ENCODE measurements at places on chromosomes 11 and 22.

- DNase-seq, result no peak
These were observed 115.9 kb upstream of the SLC22A12 start for GRCh38 chr11:64475145-64475544.

- DNase-seq, result no peak
These were observed 228.4 kb downstream of the BLID start for GRCh38 chr11:121887569-121887968.

DNA sequence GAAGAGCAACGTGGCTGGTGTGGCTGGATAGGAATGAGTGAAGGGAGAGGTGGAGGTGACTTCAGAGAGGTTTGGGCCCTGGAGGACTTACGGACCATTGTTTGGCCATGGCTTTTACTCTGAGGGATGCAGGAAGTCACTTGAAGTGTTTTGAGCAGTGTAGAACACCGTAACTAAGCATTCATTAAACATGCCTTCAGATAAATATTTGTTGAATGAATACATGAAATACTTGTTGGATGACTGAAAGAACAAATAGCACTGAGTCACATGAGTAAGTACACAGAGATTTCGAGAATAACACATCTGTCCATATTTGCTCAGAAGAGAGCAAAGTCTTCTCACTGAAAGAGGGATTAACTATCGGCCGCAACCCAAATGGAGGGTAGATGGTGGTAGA, 182.7 kb upstream of the SNX19 start:
- DNase-seq, result no peak

DNA sequence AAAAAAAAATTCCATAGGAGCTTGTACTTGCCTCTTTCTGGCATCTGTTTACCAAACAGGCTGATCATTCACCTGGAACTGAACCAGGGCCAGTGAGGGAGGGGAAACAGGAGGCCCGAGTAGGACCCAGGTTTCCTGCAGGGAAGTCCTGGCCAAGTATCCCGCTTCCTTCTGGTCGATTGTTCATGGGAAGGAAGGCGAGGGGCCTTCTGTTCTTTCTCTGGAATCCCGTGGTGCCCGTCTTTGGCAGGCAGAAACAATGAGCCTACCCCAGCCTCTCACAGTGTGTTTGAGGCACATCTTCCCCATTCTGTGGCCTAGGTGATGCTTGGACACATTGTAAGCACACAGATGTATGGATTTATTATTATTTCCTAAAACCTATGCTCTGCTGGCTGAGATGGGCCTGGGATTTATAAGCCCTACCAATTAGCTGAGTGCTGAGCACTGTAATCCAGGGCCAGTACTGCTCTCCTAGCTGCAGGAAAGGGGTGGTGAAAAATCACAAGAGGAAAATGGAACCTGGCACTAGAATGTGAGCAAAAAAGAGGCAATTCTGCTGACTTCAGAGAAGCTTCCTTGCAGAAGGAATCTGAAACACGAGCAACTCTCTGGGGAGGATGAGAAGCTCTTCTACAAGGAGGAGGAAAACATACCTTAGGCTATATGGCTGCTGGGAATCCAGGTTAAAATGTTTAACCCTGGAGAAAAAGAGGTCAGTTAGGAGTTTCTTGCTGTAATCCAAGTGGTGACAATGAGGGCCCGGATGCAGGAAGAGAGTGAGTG, 53.5 kb downstream of the PRR5L start:
- no peak for DNase-seq

DNA sequence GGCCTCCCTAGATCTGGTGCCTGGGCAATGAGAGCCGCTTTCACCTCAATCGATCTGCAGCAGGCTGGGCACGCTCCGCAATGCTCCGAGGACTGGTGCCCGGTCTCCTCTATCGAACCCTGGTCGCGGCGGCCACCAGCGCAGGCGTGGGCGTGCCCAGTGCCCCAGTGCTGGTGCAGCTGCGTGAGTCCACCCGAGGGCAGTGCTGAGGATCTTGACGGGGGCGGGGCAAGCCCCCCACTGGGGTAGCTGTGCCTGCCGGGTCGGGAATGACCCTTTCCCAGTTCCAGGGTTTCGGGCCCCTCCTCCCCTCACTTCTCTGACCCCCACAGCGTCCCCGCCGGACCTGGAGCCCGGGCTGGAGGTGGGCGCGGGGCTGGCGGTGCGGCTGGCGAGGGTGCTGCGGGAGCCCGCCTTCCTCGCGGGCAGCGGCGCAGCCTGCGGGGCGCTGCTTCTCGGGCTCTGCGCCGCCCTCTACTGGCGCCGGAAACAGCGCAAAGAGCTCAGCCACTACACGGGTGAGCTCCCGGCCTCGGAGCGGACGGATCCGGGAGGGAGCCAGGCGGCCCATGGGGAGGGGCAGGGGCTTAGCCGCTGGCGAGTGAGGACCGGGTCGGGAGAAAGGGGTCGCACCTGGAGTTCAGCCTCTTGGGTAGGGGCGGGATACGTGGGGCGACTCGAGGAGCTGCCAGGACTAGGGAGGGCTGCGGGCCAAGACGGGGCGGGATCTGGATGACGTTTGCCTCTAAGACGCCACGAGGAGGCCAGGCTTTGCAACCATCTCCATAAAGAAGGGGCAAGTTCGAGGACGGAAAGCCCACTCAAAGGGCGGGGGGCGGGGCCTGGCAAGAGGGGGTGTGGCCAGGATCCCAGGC, 10.9 kb downstream of the ROBO3 start:
- peak; percentile 91 for DNase-seq

GRCh38 chr22:42918500-42918899, 61.4 kb upstream of the ARFGAP3 start:
- DNase-seq, result no peak

- DNase-seq, result no peak
These were observed 35.6 kb downstream of the RNF169 start for GRCh38 chr11:74784234-74784633.

- no peak for DNase-seq
These were observed 486.8 kb downstream of the NTM start for GRCh38 chr11:131857246-131857645.

GRCh38 chr11:65498042-65498726, 661 bp upstream of the MALAT1 start:
- peak; percentile 53 for DNase-seq

GRCh38 chr11:60825118-60825517, 16.8 kb upstream of the CCDC86 start:
- no peak for DNase-seq

DNA sequence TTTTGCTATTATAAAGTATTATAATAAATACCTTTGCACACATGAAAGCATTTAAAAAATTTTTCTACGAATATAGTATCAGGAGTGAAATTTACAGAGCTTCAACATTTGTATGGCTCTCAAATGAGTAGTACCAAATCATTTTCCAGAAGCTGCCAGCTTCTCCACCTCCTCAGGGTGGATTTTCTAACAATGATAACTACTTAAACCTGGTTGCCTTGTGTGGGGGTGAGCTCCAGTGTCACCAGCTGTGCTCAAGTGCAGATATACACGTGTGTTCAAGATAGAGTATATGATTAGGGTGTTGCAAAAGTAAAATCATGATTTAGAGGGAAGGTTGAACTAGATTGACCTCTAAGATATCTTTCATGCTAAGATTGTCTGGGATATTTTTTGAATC, 48.2 kb downstream of the HORMAD2 start:
- DNase-seq, result no peak

GRCh38 chr11:116278076-116278475, 494.7 kb downstream of the BUD13 start:
- DNase-seq, result no peak

DNA sequence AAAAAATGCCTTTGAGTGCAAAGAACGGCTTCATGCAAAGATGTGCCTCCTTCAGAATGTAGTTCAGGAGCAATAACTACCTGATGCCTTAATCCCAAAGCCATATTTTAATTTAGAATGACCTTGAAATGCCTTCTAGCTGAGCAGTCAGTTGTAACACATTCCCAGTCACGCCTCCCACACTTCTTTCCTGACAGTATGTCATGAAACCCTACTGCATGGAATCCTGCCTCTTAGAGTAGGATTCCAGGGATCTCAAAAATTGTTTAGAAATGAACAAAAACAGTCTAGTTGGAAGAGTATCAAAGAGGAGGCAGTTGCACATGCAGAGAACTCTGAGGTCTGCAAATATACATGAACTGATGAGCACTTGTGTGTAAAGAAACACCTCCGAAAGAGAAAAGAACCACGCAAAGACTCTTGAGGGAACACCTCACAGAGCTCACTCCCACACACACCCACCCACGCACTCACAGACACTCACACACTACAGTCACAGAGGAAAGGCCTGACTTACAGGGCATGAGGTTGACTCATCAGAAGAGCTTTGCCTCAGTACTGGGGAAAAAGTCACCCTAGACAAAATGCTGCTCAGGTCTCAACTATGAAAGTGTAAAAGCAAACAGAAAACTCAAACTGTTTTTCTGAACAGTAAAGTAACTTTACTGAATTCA, 77.4 kb downstream of the GGTLC2 start:
- DNase-seq, result peak; percentile 10

- no peak for DNase-seq
These were observed 773.4 kb upstream of the RAG2 start for GRCh38 chr11:37371346-37371970.

- no peak for DNase-seq
These were observed 6.5 kb downstream of the PACS1 start for GRCh38 chr11:66076561-66076960.

All from Caki2 (cell line).